ENCODE measurements at places on chromosomes 7 and 10.

GRCh38 chr7:75981453-75982305, 12.7 kb downstream of the TMEM120A start:
- DNase-seq = no peak

DNA sequence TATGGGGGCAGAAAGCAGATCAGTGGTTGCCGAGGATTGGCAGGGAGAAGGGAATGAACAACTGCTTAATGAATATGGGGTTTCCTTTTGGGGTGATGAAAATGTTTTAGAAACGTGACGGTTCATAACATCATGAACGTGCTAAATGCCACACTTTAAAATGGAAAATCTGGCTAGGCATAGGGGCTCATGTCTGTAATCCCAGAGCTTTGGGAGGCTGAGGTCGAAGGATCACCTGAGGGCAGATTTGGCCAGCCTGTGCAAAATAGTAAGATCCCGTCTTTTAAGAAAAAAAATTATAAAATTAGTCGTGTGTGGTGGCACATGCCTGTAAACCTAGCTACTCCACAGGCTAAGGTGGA, 3.1 kb downstream of the FAM3C start:
- no peak for DNase-seq

DNA sequence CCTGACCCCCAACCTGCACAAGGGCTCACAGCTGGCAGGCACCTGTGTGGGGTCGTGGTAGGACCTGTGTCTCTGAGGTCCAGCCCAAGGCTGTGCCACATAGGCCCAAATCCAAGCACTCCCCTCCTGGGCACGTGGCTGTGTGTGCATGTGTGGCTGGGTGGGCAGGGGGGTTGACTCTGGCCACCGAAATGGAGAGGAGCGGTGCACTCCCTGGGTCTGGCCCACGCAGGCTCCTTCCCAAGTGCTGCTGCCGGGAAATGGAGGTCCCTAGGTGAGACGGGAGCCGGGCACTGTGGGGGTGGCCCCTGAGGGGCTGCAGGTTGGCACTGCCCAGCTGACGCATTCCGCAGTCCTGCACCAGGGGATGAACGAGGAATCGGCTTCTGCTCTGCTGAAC, 528.1 kb downstream of the DNAJB6 start:
- no peak for DNase-seq

DNA sequence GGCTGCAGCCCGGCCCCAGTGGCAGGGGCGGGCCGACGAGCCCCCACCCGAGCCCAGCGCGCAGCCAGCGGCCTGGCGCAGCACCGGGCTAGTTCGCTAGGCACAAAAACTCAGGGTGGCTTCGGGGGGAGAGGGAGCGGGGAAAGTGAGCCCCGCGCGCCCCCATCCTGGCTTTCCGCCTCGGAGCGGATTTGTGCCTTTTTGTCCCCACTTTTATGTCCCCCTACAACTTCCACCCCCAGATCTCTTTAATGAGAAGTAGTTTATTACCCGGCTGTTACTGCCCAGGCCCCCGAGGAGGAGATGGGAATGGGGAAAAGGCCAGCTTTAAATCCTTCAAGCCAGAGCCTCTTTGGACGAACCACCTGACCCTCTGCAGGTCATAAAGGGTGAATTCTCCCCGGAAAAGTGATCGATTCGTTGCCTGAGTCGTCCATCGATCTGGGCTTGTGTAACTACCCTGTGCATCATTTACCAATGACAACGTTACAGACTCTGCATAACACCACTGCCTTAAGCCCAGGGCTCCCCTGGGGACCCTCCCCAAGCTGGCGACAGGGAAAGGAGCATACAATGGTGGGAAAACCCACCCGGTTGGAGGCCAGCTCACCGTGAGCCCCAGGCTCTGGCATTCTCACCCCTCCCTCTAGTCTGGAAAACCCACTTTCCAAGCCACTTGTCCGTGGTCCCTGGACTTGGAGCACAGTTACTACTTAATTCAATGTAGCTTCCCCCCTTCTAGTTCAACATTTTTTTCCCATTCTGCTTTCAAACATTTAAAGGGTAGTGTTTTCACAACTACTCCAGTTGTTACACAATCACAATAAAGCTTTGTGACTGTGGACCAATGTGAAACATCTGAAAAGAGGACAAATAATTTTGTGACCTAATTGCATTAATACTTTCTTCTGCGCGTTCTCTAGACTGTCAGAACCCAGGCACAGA, 748 bp upstream of the SH3PXD2A start:
- no peak for DNase-seq

DNA sequence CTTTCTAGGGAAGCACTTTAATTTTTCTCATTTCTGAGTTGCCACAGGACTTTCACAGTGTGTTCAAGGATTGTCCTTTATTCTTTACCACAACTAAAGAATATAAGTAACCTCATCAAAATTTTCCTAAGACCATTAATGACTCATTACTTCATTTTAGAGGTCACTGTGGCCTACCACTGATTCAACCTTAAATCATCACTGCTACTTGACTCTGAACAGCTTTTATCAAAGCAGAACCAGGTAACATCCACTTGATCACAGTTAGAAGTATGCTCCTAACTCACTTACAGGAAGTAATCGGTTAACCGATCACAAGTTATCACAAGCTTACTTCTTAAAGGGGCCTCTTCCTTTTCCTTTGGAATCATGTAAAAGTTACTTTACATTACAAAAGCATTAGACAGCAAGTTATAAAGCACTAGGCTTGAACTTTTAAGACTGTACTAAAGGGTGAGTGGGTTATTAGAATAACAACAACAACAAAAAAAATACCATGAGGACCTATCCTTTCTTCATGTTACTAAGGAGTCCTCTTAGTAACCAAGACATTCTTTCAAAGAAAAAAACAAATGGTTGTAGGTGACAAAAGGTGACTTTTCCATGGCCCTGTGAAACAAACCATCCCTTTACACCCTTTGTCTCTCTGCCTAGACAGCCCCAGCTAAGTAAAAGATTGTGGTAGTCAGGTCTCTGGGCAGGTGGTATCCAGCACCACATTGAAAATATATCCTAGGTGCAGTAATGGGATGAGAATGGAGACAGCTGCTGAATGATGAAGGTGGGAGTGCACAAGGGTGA, 40.0 kb upstream of the PDK4 start:
- no peak for DNase-seq

DNA sequence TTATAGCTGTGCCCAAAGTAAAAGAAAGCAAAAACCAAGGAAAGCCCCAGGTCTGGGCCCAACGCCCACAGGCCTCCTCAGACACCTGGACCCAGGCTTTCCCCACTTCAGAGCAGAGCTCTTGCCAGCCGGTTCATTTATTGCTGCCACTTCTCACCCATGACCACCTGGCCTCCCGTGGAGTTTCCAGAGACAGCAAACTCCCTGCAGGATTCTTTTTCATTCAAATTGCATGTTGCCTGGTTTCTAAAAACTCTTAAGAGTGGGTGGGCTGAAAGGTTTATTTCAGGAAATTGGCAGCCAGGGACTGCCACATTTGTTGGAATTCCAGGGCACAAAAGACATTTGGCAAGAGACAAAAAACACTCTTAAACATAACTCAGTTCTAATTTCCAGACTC, 4.7 kb downstream of the VOPP1 start:
- DNase-seq = no peak

DNA sequence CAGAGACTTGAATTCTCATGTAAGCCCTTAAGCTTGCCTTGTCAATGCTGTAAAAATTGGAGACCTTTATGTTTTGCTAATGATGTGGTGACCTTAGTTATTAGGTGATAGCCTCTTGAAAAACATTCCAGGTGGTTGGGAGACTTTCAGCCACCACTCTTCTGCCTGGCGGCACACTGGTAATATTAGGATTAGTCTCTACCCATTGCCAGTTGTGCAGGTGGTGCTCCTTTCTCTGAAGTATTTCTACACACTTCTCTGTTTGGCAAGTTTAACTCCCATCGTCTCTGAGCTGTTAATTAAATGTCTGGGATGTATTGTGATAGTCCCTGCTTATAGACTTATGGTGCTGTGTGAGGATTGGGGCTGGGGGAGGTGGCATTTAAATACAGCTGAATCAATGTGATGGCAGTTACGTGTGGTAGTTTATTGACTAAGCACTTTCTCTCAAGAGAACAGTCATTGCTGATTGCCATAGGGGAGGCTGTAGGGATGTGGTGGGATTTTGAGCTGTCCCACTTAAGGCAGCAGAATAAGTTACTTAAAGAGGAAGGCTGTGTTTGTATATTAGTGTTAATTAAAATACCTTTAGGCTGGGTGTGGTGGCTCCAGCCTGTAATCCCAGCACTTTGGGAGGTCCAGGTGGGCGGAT, 61.7 kb downstream of the DAGLB start:
- DNase-seq = no peak

DNA sequence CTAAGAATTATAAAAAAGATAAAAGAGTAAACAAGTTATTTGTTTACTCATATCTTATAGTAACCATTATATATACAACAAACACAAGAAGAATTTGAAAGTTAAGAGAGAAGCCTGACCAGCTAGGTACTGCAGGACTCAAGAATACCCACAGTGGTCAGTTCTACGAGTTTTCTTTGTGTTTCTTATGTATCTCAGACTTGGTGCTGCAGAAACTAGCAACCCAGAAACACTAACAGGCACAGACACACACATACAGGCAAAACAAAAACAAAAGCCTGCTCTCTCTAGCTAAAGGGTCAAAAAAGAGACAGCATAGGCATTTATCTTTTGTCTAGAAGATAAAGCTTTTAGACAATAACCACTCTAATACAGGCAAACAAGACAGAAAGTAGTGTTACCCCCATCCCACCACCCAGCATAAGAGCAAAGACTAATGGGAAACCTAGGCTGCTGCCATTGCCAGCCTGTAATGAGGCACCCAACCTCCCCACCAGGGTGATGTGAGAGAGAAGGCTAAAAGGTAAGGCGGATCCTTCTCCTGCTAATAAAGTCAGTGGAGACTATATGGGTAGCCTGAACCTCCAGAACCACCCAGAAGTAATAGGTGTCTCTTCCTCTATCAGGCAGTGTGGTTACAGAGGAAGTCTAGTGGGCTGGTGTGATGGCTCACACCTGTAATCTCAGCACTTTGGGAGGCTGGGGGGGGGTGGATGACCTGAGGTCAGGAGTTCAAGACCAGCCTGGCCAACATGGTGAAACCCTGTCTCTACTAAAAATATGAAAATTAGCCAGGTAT, 113.9 kb downstream of the DNAJC1 start:
- no peak for DNase-seq

DNA sequence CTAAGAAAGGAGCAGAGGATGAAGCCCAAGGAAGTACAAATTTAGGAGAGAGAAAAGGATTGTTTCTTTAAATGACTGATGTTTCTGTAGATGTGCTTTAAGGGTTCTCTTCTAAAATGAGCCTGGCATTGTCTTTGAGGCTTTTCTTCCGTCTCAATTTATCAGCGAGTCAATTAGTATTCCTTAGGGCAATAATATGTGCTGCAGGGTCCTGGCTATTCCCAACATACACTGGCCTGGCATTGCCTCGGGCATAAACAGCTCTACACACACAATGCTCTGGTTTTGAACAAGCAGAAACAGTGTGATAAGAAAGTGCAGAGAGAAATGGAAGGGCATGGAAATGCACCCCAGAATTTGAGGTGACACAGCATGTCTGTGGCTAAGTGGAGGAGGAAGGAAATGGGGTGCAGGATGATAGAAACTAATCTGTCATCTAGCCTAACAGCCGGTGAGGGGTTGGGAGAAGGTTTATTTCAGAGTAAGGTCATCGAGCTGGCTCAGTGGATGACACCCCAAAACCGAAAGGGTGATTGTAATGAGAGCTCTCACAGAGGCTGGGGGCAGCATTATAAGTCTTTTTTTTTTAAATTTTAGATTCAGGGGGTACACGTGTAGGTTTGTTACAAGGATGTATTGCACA, 67.5 kb upstream of the ARHGAP21 start:
- no peak for DNase-seq

DNA sequence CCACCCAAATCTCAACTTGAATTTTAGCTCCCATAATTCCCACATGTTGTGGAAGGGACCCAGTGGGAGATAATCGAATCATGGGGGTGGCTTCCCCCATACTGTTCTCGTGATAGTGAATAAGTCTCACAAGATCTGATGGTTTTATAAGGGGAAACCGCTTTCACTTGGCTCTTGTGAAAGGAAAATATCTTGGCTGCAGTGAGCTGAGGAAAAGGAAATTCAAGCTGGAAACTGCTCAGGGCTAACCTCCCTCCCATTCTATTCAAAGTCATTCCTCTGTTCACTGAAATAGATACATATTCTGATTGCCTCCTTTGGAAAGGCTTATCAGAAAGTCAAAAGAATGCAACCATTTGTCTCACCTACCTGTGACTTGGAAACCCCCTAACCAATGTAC, 15.8 kb downstream of the CYCS start:
- DNase-seq = no peak

DNA sequence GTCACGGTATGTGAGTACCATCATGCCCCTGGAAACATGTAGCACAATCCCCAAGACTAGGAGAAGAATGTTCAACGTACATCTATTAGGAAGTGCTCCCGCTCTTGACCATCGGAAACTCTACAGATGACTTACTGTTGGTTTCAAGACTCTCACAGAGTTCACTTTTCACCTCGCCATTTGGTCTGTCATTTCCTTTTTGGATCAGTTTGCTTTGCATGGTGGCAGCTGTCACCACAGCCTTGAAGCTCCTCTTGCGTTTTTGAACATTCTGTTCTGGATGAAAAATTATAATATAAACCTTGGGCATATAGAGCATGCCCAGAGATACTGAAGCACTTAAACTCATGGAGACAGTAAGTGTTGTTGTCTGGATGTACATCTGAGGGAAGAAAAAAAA, 806.8 kb downstream of the GRM8 start:
- DNase-seq = no peak

DNA sequence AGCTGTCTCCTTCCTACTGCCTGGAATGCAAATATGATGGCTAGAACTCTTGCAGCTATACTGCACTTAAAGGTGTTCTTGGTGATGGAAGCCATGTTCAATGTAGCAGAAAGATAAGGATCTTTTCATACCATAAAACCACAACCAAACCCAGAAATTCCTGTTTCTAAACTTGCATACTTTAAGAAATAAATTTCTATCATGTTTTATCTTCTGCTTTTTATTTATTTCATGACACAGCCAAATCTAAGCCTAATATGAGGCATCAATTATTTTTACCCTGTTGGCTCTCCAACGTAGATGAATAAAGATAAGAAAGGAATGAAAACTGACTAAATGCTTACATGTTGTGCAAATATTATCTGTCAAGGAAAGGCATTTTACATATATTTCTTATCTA, 224.1 kb downstream of the DOCK4 start:
- DNase-seq = no peak

DNA sequence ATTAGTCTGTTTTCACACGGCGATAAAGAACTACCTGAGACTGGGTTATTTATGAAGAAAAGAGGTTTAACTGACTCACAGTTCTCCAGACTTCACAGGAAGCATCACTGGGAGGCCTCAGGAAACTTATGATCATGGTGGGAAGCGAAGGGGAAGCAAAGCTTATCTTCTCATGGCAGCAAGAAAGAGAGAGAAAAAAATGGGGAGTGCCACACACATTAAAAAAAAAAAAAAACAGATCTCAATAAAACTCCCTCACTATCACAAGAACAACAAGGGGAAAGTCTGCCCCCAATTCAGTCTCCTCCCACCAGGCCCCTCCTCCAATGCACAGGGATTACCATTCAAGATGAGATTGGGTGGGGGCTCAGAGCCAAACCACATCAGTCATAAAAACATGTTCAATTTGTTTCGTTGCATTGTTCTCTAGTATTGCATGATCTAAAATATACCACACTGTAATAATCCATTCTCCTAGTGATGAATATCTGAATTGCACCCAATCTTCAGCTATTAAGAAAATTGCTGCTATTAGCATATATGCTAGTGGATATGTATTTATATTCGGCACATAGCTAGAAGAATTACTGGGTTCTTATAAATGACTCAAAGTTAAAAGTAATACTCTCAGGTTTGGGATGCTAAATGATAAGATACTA, 328.9 kb upstream of the KCND2 start:
- no peak for DNase-seq
